ENCODE measurements at places on chromosomes 3 and 15.

DNA sequence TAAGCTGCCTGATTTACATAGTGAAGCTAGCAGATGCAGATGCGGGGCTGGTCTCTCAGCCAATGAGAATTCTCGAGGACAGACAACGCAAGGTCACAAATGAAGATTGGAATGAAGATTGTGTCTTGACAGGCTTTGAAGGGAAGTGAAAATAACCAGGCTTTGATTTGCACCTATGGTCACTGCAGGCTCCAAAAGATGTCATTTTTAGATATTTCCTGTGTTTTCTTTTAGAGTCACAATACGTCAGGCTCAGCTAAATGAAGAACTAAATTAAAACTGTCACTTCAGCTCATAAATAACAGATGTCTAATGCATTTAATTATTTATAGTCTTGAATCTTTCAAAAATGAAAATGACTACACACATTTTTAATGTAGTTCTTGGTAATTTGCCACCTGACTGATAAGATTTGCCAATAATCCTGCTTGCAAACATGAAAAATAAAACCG, 99.5 kb downstream of the SQOR start:
- DNase-seq: no peak

DNA sequence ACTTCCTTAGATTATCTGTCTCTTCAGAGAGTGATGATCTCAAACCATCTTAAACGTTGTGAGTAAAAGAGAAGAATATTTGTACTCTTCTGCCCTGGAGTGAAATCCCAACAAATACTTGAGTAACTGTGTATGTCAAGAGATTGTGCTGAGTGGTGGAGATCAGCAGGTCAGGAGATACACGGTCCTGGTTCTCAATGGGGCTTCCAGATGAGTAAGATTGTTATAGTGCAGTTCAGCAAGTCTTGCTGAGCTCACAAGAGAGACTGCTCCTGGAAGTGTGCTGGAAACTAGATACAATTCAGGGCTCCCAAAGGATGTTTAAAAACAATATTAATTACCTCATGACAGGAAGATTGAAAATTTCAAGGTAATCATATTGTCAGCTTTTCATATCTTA, 184.3 kb downstream of the AKAP13 start:
- no peak for DNase-seq

DNA sequence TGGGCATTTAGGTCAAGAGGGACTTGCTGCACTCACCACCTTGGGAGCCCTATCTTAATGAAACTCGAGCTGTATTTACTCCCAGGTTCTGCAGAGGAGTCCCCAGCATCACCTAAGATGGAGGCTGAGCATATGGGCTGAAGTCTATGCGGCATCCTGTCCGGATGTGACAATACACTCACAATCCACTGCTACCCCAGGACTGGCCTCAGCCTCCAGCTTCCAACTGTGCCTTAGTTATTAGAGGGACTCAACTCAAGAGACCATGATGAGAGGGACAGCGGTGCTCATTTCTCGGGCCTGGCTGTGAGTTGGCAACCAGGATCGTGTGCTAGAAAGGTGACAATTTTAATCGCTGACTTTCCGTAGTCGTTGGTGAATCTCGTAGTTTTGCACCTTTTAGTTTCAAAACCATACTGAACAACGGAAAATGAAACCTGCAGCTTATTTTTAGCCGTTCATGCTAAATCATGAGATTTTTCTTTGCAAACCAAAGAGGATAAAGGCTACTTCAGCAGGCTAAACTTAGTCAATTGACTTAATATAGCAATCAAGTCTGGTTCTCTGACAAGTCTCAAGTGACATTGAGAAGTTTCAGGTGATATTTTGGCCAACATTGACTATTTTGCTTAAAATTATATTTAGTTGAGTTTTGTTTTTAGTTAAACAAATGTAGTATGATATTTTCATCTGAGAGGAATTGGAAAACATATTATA, 11.1 kb downstream of the ZBTB38 start:
- DNase-seq: no peak

DNA sequence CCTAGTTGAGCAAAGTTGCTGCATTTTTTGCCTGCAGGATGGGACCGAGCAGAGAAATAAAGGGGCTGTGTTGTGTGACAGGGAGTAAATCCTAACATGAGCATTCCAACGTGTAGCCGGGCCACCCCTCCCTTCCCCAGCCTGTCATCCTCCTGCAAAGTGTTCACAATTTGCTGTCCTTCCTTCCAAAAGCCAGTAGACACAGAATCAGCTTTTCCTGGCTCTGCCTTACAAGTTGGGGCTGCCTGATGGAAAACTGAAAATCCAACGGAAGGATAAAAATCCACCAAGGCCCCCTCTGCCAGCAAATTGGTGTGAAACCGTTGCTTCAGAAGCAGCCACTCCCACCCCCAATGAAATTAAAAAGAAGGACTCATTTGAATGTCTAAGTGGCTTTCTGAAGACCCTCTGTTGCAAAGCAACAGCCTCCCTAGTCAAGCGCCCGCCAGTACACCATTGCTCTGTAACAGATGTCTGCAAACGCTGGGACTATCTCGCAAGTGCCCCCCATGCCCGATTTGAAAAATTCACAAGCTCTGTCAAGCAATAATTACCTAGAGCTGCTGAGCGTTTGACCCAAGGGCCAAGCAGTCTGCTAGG, 665 bp downstream of the FRMD4B start:
- no peak for DNase-seq

DNA sequence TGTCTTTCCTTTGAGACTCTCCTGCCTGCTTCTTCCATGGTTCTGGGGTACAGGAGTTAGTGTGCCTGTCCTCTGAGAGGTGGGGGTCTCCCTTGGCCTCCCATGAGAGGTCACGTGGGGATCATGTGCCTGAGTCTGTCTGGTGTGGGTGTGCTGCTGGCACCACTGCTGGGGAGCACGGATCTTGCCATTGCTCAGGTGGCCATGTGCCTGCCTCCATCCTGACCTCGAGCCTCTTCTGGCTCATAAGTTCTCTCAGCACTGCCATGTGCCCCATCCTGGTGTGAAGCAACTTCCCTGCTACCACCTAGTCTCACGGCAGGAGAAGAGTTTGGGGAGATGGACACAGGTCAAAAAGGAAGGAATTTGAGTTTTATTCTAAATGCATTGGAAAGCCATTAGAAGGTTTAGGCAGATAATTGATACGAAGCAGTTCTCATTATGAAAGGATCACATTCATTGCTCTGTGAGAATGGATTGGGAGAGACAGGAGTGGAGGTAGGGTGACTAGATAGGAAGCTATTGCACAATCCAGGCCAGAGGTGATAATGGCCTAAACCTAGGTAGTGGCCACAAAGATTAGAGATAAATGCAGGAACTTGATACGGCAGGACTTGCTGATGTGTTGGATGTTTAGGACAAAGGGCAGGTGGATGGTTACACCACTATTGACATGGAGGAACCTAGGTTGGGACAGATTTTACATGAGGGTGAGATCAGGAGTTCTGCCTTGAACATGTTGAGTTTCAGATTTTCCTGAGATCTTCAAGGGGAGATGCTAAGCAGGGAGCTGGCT, 173.0 kb upstream of the RORA start:
- no peak for DNase-seq

DNA sequence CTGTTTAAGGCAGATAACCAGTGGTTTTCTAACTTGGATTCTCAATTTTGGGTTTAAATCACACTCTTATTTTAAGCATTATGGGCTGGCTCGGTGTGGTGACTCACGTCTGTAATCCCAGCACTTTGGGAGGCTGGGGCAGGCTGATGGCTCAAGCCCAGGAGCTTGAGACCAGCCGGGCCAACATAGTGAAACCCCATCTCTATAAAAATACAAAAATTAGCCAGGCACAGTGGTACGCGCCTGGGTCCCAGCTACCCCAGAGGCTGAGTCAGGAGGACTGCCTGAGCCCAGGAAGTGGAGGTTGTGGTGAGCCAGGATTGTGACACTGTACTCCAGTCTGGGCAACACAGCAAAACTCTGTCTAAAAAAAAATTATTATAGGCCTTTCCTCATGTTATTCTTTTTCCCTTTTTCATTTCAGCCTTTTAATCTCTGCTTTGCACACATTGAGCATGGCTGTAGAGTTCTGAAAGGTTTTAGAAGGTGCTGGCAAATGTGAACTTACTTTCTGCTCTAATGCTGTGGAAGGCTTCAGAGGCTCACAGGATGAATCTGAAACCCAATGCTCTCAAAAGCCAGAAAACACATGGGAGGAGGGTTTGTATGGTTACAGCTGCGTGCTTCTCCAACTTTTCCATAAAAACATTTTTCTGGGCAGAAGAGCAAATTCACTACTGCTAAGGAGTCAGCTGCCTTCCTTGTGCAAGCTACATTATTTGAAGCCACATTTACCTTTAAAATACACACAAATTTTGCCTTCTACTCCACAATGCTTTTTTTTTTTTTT, 32.5 kb downstream of the CHAC1 start:
- DNase-seq: no peak

- no peak for DNase-seq
Measured at GRCh38 chr3:129593230-129593594, 13.3 kb downstream of the PLXND1 start.

- no peak for DNase-seq
Measured at GRCh38 chr3:9179826-9180763, 69.4 kb downstream of the SRGAP3 start.

DNA sequence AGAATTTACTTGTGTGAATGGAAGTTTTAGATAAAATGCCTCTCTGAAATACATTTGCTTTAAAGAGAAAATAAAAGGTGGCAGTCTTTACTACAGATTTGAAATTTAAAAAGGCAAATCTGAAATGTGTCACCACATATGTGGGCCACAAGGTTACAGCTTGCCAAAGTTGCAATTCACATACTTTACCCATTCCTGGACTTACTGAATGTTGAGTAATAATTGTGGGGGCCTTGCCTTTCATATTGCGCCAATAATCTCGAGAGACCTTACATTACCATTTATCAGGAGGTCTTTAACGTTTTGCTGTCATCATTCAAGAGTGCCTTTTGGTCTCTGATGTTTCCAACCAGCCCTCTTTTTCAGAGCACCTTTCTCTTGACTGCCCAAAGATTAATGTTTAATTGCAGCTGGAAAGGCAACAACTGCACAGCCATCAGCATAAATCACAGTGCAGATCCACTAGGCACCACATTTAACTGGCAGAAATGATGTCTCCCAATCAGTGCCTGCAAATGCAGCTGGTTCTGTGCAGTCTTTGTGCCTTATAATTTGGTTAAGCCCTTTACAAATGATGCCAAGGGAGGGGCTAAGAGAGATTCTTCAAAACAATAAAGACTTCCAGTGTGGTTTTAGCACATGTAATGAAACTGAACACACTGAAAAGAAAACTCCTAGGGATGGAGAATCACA, 206.8 kb downstream of the MAGI1 start:
- DNase-seq: no peak

All from activated CD4-positive, alpha-beta T cell treated with anti-CD3 and anti-CD28 coated beads for 1 hour (primary cell).